ENCODE measurements at places on chromosomes 13 and 19. TPM values are rescaled to one million over a fixed set of nuclear protein-coding genes. Genes with fewer than 3 reads are reported as not detected.
A peak's percentile ranks its signal among the peaks of the same experiment; 100 is the strongest.

Gene ETV2
- total RNA-seq, result 0.68 TPM

GRCh38 chr13:36891752-36892151 lies 28.3 kb downstream of the SMAD9 start:
- H3K4me3 ChIP-seq, result no peak overlapping the region
- peaks cover 21% of the 10 kb centered on the region for H3K27me3 ChIP-seq
- DNase-seq, result no peak
- no peak overlapping the region for H3K27ac ChIP-seq

GRCh38 chr19:39417463-39418181 lies 5.2 kb downstream of the PLEKHG2 start:
- no peak overlapping the region for H3K27ac ChIP-seq
- no peaks in the 10 kb centered on the region for H3K27me3 ChIP-seq
- peaks cover 20% of the 10 kb centered on the region for H3K4me1 ChIP-seq
- DNase-seq, result no peak
- H3K36me3 ChIP-seq, result peaks cover 22% of the 10 kb centered on the region

GRCh38 chr13:45953082-45953481 lies 99.5 kb downstream of the ZC3H13 start:
- no peak overlapping the region for H3K27ac ChIP-seq
- H3K4me1 ChIP-seq, result no peaks in the 10 kb centered on the region
- peaks cover 26% of the 10 kb centered on the region for H3K36me3 ChIP-seq
- no peak overlapping the region for H3K4me3 ChIP-seq

DNA sequence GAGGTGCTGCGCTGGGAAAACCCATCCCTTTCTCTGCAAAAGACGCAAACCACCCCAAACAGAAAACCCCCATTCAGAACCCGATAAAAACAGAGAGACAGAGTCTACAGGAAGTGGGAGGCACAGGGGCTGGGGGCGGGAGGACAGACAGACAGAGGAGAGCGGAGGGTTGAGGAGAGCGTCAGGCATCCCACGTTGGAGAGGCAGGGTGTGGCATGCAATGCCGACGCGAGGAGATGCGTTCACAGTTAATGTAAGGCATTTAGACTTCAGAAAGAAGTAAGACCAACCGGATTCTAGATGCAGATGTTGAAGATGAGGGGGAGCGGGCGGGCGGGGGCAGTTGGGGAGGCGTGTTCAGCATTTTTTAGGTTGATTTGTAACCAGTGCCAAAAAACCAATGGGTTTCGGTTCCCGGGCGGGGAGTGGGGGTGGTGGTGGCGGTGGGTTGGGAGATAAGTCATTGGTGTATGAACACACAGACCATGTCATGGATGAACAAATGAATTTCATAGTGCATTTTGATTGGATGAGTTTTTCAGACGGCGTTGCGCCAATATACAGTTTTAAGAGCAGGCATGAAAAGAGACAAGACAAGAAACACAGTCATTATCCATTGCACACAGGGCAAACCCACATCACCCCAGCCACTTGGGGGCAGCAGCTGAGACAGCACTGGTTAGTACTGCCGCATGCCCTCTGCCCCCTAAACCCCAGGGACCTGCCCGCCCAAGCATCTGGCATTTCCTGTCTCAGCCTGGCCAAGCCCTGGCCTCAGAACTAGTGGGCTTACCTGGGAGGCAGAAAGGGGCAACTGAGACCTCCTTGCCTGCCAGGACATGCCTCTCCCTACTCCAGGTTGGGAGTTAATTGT lies 91.3 kb downstream of the IER2 start:
- peaks cover 18% of the 10 kb centered on the region for H3K4me1 ChIP-seq
- no peaks in the 10 kb centered on the region for H3K36me3 ChIP-seq
- peak; percentile 43 for DNase-seq
- H3K4me3 ChIP-seq, result peak overlapping the region; percentile 11

GRCh38 chr19:51181913-51182419 lies 39.9 kb downstream of the SIGLEC7 start:
- peaks cover 27% of the 10 kb centered on the region for H3K27me3 ChIP-seq
- H3K4me1 ChIP-seq, result peaks cover 14% of the 10 kb centered on the region
- no peaks in the 10 kb centered on the region for H3K36me3 ChIP-seq
- no peak overlapping the region for H3K4me3 ChIP-seq

- no peak for DNase-seq
- H3K27me3 ChIP-seq, result no peaks in the 10 kb centered on the region
- H3K27ac ChIP-seq, result no peak overlapping the region
- H3K4me3 ChIP-seq, result no peak overlapping the region
These were observed 24.6 kb downstream of the POP4 start for GRCh38 chr19:29630655-29631054.

DNA sequence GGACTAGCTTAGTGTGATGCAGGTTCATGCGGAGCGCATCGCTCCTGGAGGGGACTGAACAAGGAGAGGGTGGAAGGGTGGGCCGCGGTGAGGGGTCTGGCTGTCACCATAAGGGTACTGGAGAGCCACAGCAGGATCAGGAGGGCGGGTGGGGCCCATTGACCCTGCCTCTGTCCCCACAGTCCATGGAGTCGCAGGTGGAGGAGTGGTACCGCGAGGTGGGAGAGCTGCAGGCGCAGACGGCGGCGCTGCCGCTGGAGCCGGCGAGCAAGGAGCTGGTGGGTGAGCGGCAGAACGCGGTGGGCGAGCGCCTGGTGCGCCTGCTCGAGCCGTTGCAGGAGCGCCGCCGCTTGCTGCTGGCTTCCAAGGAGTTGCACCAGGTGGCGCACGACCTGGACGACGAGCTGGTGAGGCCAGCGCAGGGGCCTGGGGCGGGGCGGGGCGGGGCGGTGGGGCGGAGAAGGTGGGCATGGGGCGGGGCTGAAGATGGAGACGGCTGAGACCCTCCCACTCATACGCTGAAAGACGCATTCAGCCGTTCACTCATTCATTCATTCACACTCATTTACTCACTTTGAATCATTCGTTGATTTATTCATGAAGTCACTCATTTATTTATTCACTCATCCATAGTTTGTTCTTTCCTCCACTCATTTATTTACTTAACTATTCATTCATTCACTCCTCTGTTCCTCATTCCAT lies 27.5 kb upstream of the SHKBP1 start:
- peaks cover 5% of the 10 kb centered on the region for H3K4me1 ChIP-seq
- H3K36me3 ChIP-seq, result peaks cover 2% of the 10 kb centered on the region
- DNase-seq, result peak; percentile 77
- H3K27me3 ChIP-seq, result peaks cover 47% of the 10 kb centered on the region

GRCh38 chr19:7482584-7483439 lies 6.0 kb downstream of the PEX11G start:
- no peak overlapping the region for H3K27ac ChIP-seq
- H3K4me3 ChIP-seq, result no peak overlapping the region
- H3K36me3 ChIP-seq, result no peaks in the 10 kb centered on the region
- DNase-seq, result no peak

Gene CEACAM16
- not detected for total RNA-seq

DNA sequence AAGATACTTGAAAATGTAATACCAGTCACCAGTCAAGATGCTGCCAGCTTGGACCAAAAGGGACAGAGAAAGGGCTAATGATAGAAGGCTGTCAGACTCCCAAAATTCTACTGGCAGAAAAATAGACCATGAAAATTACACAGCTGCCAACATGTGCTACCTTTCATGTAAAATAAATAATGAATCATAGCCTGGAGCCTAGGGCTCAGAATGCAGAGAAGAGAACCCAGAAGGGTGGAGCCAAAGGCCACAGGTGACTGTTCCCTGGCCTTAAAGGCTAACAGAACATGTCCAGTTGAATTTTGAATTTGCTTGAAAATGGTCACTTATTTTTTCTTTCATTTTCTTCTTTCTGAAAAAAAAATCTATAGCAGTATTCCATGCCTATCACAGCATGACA lies 1827.0 kb upstream of the MIR17HG start:
- no peak for DNase-seq
- H3K4me3 ChIP-seq, result no peak overlapping the region
- H3K27ac ChIP-seq, result no peak overlapping the region
- no peaks in the 10 kb centered on the region for H3K36me3 ChIP-seq
- no peaks in the 10 kb centered on the region for H3K27me3 ChIP-seq
- no peaks in the 10 kb centered on the region for H3K4me1 ChIP-seq

Gene RCBTB2
- total RNA-seq, result 31.5 TPM

GRCh38 chr13:29621841-29622240 lies 26.4 kb upstream of the SLC7A1 start:
- H3K27ac ChIP-seq, result no peak overlapping the region
- H3K4me1 ChIP-seq, result no peaks in the 10 kb centered on the region
- H3K36me3 ChIP-seq, result no peaks in the 10 kb centered on the region
- no peak for DNase-seq
- H3K27me3 ChIP-seq, result peaks cover 23% of the 10 kb centered on the region

GRCh38 chr13:45040173-45040572 lies 50.8 kb downstream of the GPALPP1 start:
- peaks cover 5% of the 10 kb centered on the region for H3K36me3 ChIP-seq
- DNase-seq, result no peak
- no peak overlapping the region for H3K27ac ChIP-seq
- H3K4me3 ChIP-seq, result no peak overlapping the region
- H3K27me3 ChIP-seq, result peaks cover 7% of the 10 kb centered on the region

GRCh38 chr13:77898097-77898496 lies 20.5 kb downstream of the EDNRB start:
- DNase-seq, result no peak
- no peaks in the 10 kb centered on the region for H3K27me3 ChIP-seq
- no peaks in the 10 kb centered on the region for H3K4me1 ChIP-seq
- H3K36me3 ChIP-seq, result no peaks in the 10 kb centered on the region

DNA sequence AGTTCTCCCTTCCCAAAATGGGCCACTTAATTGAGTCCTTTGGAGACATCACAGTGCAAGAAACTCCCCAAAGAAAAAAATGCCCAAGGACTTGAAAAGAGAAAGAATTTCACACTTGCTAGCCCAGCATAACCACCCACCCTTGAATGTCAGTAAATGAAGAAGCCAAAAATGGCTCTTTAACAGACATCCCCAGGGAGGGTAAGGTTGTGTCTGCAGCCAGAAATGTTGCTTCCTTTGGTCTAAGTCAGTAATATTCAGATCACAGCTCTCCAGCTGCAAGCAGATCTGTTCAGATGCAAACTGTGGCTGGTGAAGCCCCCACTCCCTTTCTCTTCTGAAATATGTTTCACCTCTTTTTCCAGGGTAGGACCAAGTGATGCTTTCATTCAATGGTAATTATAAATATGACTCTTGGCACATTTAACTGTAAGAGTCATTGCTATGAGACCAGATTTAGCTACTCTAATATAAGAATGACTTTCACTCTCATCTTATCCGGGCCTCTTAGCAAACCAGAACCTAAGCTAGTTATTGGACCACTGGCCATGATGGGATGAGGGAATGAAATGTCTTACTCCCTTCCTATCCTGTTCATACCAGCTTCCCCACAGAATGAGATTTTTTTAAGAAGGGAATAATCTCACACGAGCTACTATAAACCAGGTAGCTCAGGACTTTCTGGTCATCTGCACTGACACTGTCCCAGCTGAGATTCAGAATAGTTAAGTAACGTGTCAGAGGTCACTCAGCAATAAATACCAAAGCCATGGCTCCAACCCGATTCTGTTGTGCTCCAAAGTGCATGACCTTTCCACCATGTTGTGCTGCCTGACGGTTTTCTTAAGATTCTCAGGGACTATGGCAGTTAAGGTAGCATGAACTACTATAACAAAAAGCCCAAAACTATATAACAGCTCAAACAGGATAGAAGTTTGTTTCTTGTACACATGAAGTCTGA lies 234.1 kb downstream of the FOXO1 start:
- no peak overlapping the region for H3K27ac ChIP-seq
- no peak overlapping the region for H3K4me3 ChIP-seq
- H3K4me1 ChIP-seq, result peaks cover 43% of the 10 kb centered on the region

GRCh38 chr19:49595819-49596404 lies 4.9 kb downstream of the PRR12 start:
- H3K4me3 ChIP-seq, result no peak overlapping the region
- no peak overlapping the region for H3K27ac ChIP-seq
- H3K36me3 ChIP-seq, result peaks cover 39% of the 10 kb centered on the region
- peaks cover 22% of the 10 kb centered on the region for H3K4me1 ChIP-seq
- H3K27me3 ChIP-seq, result no peaks in the 10 kb centered on the region

GRCh38 chr13:70502944-70503343 lies 394.7 kb upstream of the KLHL1 start:
- H3K27me3 ChIP-seq, result no peaks in the 10 kb centered on the region
- H3K4me3 ChIP-seq, result no peak overlapping the region
- H3K36me3 ChIP-seq, result no peaks in the 10 kb centered on the region
- H3K27ac ChIP-seq, result no peak overlapping the region
- H3K4me1 ChIP-seq, result no peaks in the 10 kb centered on the region

Gene CFAP97D2
- total RNA-seq, result not detected

DNA sequence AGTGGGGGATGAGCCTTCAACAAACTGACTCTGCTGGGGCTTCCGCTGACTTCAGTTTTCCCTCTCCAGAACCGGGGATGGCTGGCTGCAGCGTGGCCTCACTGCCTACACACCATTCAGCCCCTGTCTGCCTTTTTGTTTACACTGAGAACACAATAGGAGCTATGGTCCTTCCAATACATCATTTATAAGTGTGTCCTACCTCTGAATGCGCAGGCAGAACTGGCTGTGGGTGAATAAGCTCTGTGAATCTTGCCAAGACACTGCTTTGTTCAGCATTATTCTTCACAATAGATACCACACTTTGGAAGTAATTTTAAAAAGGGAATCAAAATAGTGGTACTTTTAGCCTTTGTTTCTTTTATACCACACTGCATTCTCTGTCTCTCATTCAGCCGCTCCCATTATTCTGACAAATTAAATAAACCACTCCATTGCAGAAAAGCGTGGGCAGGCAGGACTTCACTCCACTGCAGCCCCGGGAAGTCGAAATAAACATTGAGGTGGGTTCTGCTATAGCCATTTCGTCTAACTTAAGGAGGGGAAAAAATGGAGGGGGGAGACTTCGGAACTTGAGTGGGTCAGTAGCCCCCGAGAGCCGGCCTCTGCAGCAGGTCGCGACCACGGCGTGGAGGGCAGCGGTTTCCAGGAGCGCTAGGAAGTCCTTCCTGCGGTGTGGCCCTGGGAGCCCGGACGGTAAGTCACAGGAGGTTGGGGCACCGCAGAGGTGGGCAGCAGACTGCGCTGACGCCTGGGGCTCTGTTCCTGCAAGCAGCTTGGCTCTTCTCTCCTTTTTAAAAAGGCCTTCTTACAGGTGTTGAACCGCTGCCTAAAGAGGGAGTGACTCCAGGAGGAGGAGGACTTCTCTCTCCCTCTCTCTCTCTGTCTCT lies 94.8 kb upstream of the SOX1 start:
- DNase-seq, result no peak
- H3K36me3 ChIP-seq, result peaks cover 3% of the 10 kb centered on the region
- H3K27me3 ChIP-seq, result no peaks in the 10 kb centered on the region
- H3K27ac ChIP-seq, result no peak overlapping the region
- no peaks in the 10 kb centered on the region for H3K4me1 ChIP-seq

Gene ADAMTSL5
- total RNA-seq, result 3.9 TPM

Gene C1QTNF9
- total RNA-seq, result not detected

Gene SMIM17
- 0.31 TPM for total RNA-seq

GRCh38 chr13:40165316-40165932 lies 501.0 kb downstream of the FOXO1 start:
- H3K27ac ChIP-seq, result no peak overlapping the region
- H3K27me3 ChIP-seq, result peaks cover 3% of the 10 kb centered on the region
- no peak overlapping the region for H3K4me3 ChIP-seq
- H3K36me3 ChIP-seq, result no peaks in the 10 kb centered on the region
- peaks cover 18% of the 10 kb centered on the region for H3K4me1 ChIP-seq

Gene MAB21L1
- total RNA-seq, result not detected

- H3K4me3 ChIP-seq, result no peak overlapping the region
- no peaks in the 10 kb centered on the region for H3K36me3 ChIP-seq
- no peak for DNase-seq
- no peak overlapping the region for H3K27ac ChIP-seq
These were observed 75.1 kb downstream of the C13orf42 start for GRCh38 chr13:51035978-51036377.

Gene OVOL3
- total RNA-seq, result 0.58 TPM
